ENCODE measurements at places on chromosomes 4 and X.

GRCh38 chrX:2889045-2889605 lies 40.0 kb downstream of the ARSD start:
- DNase-seq, result no peak

DNA sequence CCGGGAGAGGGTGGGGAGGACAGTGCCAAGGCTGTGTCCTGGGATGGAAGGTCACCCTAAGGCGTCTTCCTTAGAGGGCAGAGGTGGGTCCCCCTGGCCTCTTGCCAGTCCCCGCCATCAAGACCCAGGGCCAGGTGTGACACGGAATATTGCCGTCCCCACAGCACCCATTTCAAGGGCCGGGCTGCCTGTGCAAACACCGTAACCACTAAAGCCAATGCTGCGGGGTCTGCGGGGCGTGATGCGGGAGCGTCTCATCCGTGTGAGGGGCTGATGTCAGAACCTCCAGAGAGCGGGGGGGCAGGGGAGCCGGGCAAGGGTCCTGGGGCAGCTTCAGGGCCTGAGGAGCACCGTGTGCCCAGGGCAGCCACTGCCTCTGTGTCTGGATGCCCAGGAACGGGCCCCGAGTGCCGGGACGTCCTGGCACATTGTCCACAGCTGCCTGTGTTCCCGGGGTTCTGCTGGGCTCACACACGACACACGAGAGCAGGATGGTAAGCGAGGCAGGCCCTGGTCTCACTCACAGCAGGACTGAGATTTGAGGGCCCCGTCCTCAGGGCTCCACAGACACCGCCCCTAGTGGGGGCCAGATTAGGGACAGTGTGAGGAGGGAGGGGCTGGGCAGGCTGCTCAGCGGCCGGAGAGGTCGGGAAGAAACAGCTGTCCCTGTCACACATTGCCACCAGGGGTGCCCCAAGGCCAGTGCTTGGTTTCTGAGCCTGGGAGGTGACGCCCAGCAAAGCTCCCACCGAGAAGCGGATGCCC lies 29.2 kb downstream of the NKX1-1 start:
- no peak for DNase-seq

DNA sequence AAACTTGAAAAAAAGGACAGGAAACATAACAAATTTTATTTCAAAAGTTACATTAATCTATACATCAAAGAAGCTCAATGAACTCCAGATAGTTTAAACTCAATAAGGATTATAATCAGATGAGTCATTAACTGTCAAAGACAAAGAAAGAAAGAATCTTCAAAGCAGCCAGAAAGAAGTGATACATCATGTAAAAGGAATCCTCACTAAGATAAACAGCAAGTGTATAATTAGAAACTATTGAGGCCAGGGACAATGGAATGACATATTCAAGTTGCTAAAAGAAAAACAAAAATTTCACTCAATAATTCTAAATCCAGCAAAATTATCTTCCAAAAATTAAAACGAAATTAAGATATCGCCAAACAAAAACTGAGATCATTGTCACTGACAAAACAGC lies 161.6 kb upstream of the NWD2 start:
- DNase-seq, result no peak

DNA sequence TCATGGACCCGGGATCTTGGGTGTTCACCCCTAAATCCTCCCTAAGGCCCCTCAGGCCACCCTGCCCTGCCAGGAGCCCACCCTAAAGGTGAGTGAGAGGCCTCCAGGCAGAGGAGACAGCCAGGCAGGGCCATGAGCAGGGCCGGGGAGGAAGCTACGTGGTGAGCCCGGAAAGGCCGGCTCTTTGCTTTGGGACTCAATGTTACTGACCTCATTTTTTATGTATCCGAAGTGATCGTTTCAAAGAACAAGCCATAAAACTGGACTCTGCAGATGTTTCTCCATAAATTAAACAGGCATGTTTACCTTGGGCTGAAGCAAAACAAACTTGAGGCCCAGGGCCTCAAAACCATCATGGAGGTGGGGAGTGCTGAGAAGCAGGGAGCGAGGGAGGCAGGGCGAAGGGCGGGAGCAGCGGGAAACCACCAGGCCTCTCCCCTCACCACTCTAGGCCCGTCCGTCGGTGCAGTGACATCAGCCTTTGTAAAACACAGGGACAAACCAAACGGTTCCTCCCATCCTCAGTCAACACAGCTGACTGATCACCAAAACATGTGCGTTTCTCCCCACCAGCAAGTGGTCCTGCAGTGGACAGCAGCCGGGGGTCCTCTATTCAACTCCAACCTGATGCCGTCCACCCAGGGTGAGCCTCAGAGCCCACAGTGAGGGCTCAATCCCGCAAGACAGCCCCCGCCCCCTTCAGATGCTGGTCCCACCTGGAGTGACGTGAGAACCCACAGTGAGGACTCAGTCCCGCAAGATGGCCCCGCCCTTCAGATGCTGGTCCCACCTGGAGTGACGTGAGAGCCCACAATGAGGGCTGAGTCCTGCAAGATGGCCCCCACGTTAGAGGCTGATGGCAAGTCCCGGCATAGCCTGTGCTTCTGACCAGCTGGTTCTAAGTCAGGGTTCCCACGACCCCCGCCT lies 102.9 kb upstream of the LRPAP1 start:
- no peak for DNase-seq

GRCh38 chrX:121755541-121755940 lies 708.1 kb downstream of the GLUD2 start:
- DNase-seq, result peak; percentile 28
